ENCODE measurements at places on chromosomes 3 and 15.

GRCh38 chr3:58697561-58697960 lies 31.0 kb upstream of the FAM3D start:
- no peak for DNase-seq

DNA sequence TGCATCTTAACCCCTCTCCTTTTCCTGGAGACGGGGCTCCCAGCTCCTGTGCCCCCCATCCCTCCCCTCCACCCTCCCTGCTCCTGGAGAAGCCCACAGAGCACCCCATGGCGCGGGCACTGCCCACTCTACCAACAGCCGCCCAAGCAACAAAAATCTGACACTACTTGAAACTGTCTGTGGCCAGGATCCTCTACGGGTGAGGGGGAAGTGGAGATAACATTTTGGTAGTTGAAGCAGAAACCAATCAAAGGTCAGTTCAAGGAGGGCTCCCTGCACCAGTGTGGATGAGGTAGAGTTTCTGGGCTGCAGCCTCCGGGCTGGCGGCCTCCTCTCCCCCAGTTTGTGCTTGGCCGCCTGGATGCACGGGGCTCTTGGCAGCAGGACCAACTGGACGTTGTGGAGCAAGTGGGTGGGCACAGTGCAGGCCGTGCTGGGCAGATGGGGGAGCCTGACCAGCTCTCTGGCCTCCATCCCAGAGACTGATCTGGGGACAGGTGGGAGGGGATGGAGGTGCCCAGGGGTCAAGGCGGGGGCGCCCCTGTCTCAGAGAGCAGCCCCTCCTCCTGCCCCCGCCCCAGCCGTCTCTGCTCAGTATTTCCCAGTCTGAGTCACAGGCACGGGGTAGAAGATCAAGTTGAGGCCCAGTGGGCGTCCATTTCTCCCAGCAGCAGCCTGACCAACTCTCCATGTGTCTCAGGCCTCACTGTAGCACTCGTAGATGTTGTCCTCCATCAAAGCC lies 12.8 kb downstream of the H1-8 start:
- DNase-seq = no peak

DNA sequence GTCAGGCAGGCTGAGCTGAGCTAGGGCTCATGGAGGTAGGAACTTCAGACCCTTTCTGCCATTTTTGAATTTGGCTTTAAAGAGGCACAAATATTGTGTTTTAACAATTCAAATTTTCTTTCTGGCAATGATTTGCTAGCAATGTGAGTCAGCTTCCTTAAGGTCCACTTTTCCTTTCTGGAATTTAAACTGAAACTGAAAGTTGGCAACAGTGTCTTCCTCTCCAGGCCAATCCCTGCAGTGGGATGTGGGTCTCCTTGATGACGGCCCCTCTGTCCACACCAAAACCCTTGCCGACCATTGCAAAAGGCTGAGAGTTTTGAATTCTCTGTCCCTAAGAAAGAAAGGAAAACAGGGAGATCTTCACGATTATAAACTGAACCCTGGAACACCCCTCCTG lies 27.1 kb downstream of the RPSA start:
- DNase-seq = no peak

DNA sequence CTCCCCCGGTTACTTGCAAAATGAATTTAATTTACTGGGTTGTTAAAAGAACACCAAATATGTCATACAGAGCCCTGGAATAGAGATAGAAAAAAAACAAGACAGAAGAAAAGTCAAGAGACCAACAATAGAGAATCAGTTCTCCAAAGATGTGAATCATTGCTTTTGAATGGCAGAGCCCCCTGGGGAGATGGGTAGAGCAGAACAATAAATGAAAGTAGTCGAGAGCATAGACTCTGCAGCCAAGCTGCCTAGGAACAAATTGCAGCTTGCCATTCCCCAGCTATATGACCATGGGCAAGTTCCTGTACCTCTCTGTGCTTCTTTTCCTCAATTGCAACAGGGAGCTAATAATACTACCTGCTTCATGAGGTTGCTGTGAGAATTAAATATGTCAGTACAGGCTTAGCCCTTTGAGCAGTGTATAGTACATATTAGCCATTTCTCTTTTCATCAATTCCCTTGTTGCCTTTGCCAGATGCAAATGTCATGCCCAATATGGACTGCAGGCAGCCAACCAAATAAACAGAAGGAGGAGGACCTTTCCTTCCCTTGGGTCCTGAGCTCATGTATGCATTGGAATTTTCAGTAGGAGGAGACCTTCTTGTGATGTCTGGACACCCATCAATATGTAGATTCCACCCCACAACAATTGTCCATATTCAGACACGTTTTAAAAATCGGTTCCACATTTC lies 25.0 kb upstream of the BFSP2 start:
- DNase-seq = no peak

DNA sequence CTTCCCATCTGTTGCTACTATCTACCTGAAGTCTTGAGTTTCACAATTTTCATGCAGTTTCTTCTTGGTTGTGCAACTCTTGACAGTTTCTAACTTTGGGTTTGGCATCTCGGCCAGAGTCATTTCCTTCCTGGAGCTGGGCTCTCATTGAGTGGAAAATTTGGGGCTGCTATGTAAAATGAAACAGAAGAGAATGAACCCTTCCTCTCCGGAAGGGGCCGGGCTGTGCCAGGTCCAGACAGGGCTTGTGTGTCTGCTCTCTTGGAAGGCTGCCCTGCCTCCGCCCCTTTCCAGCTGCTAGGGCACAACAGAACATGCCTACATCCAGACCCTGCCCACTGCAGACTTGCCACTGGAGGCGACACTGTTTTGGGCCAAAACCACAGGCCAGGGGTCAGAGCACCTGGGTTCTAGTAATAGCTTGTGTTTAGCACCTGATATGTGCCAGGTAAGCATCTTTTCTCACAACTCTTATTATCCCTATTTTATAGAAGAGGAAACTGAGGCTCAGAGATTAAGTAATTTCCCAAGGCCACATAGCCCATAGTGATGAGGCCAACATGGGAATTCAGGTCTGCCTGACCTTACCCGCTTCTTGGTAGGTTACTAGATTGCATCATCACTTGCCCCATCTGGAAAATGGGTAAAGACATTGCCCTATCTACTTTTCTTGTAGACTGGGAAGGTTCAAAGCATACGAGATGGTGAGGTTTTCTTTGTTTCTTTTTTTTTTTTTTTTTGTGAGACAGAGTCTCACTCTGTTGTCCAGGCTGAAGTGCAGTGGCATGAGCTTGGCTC lies 25.0 kb downstream of the IRAK2 start:
- no peak for DNase-seq

DNA sequence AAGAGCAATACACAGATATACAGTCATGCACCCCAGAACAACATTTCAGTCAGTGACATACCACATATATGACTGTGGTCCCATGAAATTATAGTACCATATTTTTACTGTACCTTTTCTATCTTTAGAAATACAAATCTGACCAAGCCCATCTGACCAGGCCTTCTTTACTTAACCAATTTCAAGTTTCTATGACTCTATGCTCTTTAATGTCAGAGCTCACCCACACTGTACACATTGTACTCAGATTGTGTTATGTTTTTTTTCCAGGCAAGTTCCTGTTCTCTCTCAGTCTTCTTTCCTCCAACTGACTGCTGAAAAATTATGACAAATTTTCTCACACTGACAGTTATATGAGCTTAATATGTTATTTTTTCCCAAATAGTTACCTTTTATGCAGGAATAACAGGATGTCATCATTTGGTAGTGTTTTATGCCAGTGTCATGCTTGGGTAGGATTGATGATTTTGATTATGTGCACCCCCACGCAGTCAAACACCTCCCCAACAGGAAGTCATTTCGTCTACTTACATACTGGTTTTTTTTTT lies 8.0 kb upstream of the CBLB start:
- DNase-seq = no peak

- no peak for DNase-seq
These were observed 104.9 kb downstream of the OXNAD1 start for GRCh38 chr3:16369885-16370284.

DNA sequence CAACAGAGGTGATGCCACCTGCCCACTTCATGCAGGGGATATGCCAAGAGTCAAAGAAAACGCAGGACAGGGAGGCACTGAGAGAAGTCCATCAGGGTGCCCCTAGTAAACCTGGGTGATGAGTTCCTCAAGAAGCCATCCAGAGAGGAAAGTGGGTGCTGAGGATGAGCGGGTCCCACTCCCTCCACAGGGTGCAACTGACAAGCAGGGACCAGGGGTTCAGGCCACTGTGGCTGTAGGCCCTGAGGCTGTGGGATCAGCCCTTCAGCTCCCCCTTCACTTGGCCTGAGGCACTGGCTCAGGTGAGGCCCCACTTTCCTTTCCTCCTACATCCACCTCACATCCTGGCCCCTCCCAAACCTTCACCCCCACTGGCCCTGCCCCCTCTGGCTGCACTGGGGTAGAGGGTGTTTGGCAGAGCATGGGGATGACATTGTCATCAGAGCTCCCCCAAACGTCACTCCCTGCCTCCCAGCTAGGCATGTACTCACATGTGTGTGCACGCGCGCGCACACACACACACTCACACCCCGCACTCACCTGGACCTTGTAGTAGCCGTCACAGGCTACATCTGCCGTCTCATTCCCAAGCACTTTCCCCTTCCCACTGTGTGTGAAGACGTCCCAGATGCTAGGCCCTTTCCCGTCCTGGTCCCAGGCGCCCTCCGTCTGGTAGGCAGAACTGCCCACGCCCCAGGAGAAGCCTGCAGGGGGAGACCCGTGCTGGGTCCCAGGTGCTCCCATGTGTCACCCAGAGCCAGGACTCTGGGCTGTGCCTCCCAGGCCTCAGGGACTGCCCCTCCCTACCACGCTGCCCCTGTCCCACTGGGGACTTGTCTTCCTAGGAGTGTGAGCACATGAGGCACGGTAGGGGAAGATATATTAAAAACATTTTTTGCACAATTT lies 1.4 kb downstream of the LCTL start:
- no peak for DNase-seq

- no peak for DNase-seq
These were observed 317.5 kb downstream of the GBE1 start for GRCh38 chr3:81443958-81444357.

DNA sequence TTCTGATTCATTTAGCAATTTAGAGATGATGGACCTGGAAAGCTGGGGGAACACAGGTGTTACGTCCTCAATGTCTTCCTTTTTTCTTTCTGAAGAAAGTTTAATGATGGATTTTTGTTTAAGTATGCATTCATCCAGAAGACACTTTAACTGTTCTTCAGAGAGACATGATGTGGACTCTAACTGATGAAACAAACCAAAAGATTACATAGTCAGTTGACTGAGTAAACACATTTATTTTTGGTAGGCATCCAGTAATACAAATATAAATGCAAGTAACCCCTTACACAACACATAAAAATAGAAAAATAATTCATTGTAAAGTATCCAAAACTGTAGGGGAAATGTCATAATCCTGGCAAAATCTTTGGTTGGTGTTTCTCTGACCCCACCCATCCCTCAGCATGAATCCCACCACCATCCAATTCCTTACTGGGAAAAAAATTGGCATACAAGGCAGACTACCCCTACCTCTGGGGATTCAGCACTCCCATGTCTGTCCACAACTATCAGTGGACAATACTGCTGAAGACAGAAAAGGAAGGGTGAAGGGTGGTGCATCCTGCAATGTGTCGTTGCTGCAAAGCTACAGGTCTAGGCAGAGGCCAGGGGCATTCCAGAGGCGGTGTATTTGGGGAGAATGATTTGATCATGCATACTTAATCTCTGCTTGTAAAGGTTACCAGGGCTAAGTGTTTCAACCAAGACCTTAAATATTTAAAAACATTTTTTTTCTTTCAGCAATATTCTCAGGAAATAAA lies 37.4 kb downstream of the THBS1 start:
- DNase-seq = no peak

DNA sequence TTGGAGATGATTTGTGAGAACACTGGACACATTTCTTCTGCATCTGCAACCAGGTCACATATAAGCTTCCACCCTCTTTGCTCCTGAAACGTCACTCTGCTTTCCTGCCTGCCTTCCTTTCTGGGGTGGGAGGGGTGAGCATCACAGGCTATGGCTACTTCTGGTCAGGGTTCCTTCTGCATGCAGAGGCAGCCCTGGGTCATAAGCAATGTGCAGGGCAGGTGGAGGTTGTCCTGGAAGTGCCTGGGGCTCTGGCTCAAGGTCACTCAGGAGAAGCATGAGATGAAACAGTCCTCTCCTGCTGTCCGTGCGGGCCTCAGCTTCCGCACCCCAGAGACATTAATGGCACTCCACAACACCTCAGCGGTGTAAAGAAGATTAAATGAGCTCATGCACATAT lies 15.1 kb downstream of the SLC6A20 start:
- no peak for DNase-seq

DNA sequence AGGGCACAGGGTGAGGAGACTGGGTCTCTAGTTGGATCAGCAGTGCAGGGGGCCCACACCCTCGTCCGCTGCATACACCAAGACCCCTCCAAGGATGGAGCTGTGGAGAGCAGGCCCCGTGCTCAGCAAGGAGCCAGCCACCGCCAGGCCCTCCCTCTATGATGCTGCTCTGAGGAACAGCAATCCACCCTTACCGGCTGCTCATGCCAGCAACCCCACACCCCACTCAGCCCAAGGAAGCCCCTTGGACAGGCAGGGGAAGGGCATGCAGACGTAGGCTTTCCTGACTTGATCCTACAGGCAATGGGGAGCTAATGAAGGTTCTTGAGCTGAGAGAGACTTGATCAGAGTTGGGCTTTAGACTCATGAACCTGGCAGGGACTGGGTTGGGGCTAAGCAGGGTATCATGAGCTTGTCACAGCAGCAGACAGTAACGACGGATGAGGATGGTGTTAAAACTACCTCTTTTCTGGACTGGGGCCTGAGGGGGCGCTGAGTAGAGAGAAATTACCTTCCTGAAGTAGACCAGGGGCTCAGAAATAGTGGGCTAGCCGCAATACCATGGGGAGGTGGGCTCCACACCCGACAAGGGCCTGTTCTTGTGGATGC lies 50.5 kb upstream of the FGD5 start:
- no peak for DNase-seq

- DNase-seq = peak; percentile 51
These were observed 846 bp upstream of the POLG start for GRCh38 chr15:89335298-89336041.

- DNase-seq = no peak
These were observed 45.8 kb downstream of the SLC25A26 start for GRCh38 chr3:66266551-66266950.

- DNase-seq = no peak
These were observed 86.0 kb downstream of the SEMA5B start for GRCh38 chr3:122941228-122942206.

DNA sequence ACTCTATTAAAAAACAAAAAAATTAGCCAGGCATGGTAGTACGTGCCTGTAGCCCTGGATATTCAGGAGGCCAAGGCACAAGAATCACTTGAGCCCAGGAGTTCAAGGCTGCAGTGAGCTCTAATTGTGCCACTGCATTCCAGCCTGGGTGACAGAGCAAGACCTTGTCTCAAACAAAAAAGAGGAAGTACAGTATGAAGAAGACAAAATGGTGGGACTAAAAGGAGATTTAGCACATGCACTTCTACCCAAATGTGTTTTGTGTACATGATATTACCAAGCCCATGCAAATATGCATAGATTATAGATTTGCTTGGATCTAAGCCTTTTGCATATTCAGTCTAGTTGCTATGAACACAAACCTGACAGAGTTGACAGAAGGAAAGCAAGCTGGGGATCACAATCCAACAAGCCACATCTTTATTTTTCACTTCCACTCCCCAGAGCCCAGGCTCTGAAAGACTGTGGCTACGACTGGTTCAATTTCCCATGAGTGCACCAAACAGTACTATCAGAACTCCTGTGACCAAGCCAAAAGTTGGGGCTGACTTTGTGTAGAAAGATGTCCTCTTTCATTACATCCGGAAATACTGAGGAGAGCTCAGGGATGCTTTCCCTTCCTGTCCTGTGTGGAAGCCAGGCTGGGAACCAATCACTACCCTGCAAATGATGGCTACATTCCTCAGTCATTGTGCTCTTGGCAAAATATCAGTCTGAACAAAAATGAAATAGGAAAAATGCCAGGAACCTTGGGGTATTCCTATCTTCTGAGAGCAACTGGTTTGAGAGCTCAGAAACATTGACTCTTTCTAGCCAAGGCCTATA lies 49.4 kb downstream of the TGM4 start:
- DNase-seq = no peak
